NCI-H524 (cell line): ENCODE measurements at places on chromosomes 6 and 20.

DNA sequence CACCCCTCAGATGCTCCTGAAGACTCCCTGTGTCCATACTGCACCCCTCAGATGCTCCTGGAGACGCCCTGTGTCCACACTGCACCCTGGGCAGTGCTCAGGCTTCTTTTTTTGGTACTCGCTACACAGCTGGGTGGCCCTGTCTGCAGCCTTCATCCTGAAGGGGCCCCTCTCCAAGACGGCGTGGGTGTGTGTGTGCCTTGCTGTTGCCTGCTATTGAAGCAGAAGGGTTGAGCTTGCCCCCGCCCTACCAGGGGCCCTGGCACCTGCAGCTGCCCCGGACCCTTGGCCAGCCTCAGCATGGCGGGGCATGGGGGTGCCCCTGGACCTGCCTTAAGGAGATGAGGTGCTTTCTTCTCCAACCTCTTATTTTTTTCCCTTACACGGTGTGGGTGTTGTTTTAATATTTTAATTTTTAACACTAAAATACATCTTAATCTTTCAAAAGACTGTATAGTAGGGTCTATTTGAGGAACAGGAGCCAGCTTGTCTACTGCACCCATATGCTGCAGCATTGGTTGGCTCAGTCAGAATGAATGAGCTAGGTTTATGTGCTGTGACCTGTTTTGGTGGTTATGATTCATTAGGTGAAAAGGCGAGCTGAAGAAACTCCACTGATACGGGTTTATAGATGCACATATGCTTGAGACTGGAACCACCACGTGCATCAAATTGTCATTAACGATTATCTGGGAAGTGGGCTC is 135.9 kb downstream of the AGPAT4 start:
- DNase-seq, result no peak

DNA sequence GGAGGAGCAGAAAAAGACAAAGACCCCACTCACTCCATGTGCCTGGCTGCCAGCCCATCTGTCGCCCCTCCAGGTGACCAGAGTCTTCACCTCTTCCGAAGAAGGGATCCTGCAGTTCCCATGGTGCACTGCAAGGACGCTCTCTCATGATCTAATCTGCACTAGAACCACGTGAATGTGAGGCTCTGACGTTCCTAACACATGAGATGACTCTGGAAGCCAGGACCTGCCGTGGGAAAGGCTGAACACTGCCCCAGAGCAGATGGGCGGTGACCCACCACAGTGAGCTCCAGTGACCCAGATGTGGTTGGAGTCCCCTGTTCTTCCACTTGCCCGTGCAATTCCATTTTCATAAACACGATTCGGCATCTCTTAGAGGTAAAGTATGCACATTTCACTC is 39.6 kb upstream of the PDE10A start:
- no peak for DNase-seq

DNA sequence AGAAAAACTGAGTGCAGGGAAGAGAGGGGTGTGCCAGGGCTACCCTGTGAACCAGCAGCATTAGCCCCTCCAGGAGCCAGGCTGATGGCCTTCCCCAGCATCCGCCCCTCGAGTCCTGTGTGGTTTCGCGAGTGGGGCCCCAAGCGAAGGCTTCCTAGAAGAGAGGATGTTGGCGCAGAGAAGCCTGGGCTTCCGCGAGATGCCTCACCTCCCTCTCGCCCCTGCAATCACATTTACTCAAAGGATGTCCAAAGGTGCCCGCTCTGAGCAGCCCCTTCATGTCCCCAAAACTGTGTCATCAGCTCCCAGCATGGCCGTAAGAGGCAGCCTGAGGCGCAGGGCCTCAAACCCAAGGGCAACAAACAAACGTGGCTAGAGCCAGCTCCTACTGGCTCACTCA is 111.7 kb downstream of the PREX1 start:
- DNase-seq, result no peak

GRCh38 chr6:150712505-150713252 is 113.0 kb downstream of the PLEKHG1 start:
- no peak for DNase-seq

GRCh38 chr6:11251553-11252360 is 19.3 kb upstream of the NEDD9 start:
- no peak for DNase-seq

DNA sequence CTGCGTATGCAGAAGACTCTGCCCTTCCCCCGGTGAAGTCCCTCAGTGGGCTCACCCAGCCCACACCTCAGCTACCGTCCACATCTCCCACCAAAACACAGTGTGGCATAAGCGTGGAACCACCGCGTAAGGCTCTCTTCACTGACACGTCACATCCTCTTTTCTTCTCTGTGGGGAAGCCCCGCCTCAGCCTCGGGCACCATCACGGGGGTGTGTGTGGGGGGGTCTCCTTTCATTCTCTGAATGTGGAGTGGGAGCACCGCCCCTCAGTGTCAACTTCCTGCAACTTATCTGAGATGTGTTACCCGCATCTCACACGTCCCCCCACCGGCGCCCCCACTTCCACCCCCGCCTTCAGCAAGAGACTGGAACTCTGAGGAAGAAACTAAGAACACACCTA is 388.4 kb upstream of the JARID2 start:
- no peak for DNase-seq

GRCh38 chr6:44224029-44224964 is 902 bp downstream of the SLC29A1 start:
- peak; percentile 60 for DNase-seq

DNA sequence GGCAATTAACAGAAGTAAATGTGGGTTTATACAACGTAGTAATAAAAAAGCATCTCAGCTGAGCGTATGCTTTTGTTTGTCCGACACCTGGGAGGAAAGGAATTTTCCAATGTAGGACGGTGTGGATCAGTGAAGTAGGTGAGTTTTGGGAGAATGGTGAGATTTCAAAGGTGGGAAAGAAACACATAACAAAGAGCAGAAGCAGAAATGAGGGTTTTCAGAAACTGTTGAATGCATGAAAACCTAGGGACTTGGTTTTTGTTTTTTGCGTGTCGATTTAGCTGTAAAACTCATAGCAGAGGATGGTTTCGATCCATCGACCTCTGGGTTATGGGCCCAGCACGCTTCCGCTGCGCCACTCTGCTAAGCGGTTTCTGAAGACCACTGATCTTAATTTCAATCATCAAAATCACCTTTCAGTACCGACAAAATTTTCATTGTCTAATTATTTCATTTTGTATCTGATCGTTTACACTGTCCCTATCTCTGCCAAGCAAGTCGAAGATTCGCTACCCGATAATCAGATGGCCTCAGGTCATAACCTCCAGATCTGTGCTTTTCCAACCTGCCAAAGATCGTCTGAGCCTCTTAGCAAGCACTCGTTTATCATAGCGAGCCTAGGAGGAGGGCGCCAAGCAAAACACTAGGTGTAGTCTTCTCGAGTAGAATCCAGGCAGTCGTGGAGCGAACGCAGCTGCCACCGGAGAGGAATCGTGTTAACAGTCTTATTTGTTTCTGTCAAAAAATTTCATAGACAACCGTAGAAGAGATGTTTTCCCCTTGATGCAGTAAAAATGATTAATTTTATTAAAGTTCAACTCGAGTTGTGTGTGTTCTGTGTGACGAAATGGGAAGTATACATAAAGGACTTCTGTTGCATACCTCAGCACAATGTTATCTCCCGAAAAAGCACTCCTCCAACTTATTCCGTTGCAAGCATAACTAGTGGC is 20.9 kb upstream of the POM121L2 start:
- peak; percentile 90 for DNase-seq

DNA sequence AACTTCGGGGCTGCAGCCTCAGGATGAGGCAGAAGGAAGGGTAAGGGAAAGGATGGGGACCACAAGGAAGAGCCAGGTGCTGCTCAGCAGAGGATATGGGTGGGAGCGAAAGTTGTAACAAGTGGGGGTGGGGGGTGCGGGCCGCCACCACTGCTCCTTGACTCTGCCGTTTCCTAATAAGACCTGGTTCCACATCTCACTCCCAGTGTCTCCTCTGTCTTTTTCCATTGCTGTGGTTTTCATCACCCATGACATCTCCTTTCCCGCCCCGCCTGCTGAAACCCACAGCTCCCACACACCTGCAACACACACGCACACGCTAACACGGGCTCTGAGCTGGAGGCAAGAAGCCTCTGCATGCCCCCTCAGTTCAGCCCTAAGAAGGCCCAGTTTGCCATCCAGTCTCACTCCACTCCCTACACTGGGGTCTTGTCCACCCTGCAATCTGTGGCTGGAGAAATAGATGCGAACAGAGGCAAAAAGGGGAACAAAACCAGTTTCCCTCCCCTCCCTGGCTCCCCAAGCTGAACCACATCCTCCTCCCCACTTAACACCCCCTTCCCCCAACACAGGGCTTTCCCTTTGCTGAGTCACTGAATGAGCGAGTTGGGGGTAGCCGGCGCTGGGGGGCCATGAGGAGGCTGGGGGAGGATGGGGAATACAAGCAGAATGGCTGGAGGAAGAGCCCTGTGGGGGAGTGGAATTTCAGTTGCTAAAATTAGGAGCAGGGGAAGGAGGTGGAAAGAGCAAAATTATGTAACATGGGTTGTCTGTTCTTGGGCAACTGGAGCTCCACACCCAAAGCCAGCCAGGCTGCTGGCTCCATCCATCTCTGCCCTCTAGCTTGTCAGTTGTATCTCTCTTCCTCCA is 11.5 kb downstream of the NFKBIL1 start:
- DNase-seq, result no peak
